ENCODE measurements at places on chromosomes 4 and X. TPM values are rescaled to one million over a fixed set of nuclear protein-coding genes. Genes with fewer than 3 reads are reported as not detected.

Gene ABRAXAS1
- total RNA-seq = 31.7 TPM

Gene CRMP1
- total RNA-seq = 1.8 TPM

Gene MGARP
- total RNA-seq = 3.2 TPM

Gene RPS6KA6
- 1.5 TPM for total RNA-seq

Gene USP26
- total RNA-seq = not detected

DNA sequence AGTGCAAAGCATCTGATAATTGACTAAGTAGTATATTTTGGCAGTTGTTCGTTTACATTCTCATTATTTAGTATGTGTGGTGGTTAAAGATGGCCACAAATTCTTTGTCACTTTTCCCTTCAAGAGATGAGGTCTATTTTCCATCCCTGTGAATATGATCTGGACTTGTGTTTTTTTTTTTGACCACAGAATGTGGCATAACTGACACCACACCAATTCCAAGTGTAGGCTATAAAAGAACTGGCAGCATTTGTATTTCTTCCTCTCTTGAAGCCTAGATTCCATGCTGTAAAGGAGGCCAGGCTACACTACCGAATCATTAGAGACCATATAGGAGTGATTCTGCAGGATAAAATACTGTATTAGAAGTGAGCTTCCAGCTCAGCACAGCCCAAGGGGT lies 596.6 kb downstream of the DMD start:
- no peak for DNase-seq

- no peak for DNase-seq
These were observed 49.7 kb upstream of the TMEM164 start for GRCh38 chrX:109952985-109953905.

DNA sequence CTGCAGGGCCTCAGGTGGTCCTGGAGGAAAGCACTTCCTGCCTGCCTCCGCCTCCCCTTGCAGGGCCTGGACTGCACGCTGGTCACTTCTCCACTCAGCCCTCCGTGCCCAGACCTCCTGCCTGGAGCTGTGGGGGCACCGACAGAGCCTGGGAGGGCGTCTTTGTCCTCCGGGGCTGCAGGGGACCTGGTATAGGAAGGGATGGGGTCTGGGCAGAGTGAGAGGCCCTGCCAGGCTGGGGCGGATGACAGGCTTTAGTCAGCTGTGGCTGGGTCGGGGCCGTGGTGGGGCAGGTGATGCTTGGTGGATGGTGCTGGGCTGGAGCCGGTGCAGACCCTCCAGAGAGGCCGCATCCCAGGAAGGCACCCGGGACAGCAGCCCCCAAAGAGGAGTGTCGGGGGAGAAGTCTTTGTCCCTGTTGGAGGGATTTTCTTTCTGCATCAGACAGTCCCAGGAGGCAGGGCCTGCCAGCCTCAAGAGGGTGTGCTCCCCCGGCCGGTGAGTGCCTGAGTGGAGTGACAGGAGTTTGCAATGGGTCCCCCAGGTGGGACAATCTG lies 1.3 kb downstream of the DOK7 start:
- DNase-seq = no peak

DNA sequence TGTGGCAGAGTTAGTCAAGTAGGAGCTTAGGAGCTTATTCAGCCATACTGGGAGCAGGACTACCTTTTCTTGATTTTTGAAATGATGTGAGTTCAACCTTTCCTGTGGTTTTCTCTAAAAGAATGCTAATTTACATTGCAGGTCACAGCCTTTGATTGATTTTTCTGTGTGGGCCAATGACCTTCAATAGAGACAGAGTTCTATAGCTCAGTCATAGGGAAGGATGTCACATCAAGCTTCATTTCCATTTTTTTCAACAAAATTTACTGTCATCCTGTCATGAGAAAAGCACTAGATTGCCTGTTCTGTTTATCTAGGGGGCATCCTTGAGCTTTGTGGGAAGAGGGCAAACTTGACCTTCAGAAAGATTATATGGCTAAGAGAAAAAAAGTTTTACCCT lies 448.7 kb downstream of the MID1IP1 start:
- no peak for DNase-seq

- no peak for DNase-seq
These were observed 69.7 kb downstream of the PDGFC start for GRCh38 chr4:156901871-156902270.

GRCh38 chrX:37922928-37923327 lies 75.6 kb upstream of the DYNLT3 start:
- DNase-seq = no peak

GRCh38 chrX:151679798-151680402 lies 15.4 kb upstream of the PRRG3 start:
- no peak for DNase-seq

DNA sequence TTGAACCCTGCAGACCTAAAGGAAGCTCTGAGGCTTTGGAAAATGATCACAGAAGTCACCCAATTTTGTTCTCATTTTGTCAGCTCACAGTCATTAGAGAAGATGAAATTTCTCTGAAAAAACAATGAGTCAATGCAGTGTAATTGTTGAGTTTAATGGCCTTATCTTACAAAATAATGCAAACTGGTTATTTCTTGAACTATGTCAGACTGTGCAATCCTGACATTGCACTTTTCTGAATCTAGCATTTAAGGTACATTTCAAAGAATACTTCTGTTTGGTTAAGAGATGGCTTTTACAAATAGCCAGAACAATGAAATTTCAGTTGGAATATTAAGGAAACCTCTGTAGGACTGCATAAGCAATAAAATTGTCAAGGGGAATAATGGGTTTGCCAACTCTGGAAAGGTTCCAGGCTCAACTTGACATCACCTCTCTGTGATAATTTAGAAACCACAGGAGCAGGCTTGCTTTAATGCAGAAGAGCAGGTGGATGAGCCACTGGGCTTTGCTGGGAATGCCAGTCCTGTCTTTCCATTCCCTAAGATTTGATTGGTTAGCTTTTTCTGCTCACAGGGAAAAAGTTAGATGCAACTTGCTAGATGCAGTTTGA lies 222.8 kb downstream of the FRMPD4 start:
- no peak for DNase-seq

- DNase-seq = no peak
These were observed 40.8 kb upstream of the NUDT6 start for GRCh38 chr4:122963216-122963615.

DNA sequence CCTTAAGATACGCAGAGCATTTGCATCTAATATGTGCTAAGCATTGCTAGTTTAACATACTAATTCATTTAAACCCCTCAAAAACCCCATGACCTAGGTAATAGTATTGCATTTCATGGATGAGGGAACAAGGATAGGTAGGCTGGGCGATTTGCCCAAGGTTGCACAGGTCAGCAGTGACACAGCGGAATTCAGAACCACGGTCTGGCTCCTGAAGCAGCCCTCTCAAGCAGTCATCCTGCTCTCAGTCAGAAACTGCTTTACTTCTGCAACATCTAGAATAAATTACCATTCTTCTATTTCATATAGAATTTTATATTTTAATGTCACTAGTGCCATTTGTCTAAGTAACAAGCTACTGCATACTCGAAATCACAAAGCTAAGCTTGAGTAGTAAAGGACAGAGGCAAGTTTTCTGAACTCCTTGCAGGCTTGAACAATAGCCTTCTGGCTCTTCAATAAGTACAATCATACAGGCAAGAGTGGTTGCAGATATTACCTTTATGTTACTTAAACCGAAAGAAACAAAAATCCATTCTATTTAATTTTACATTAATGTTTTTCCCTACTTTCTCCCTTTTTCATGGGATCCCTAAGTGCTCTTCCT lies 555 bp upstream of the SPP1 start:
- DNase-seq = no peak
